ENCODE measurements at places on chromosomes 12 and 14.

GRCh38 chr12:45183246-45183645 is 32.6 kb upstream of the ANO6 start:
- no peak for DNase-seq

DNA sequence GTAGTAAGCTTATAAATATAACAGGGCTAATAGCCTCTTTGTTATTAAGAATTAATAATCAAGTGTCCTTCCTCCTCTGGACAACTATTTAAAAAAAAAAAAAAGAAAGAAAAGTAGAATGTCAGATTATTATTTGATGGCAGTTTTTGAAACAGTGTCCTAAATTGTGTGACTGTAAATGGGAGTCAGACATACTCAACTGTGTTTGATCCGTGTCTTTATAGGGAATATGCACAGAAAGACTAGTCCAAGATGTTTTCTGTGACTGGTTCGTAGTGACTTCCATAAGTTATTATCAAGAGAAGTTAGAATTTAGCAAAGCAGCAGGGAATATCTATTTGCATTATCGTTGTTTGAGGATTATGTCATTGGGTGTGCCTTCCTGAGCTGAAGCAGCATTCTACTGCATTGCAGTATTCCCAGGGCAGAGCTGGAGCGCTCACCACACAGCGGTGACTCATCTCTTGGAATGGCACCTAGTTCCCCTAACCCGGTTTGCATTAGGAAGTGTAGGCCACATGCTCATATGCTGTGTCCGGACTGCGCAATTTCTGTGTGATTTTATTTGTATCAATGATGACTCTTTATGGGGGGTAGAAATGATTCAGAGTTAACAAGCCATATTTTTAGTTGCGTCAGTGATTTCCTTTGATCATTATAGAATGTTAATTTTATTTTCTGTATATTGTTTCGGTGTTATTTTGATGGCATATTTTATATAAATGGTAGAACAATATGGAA is 7.9 kb downstream of the DYNC1H1 start:
- peak; percentile 95 for DNase-seq

DNA sequence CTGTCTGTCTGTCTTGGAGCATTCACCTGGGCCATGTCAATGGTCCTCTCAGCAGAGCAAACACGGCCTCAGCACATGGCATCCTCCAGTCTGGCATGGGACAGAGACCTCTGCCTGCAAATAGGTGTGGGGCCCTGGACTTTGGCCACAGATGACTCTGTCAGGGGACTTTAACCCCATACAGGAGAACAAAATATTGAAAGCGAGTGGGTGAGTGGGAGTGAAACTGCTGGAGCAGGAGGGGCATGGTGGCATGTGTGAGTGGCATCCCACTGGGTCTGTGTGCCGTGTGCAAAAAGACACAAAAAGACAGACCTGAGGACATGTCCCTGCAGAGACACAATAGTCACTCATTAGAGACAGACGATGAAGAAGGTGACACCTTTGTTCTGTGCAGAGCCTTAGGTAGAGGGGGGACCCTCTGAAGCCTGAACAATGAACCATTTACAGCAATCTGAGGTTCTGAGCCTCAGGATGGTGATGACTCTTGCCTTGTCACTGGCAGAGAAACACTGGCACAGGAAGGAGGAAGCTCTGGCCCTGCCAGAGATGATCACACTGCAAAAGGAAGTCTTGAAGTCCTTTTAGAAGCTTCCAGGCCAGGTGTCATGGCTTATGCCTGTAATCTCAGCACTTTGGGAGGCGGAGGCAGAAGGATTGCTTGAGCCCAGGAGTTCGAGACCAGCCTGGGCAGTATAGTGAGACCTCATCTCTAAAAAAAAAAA is 7.5 kb downstream of the LAG3 start:
- DNase-seq, result no peak

DNA sequence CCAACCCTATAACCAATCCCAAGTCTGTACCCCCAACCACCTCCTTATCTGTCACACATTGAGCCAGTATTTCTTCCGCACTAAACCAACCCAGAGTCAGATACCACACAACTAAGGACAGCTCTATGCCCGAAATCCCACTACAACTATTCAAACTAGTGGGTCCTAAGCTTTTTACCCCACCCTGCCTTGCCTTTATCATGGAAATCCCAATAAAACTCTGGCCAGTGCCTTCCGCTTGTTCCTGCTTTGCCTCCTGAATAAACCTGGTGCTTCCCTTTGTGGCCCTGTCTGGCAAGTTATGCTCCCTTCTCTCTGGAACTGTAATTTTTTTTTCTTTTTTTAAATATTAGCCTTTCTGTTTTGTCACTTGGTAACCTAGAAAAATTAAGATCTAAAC is 493.3 kb upstream of the SYT1 start:
- DNase-seq, result no peak

DNA sequence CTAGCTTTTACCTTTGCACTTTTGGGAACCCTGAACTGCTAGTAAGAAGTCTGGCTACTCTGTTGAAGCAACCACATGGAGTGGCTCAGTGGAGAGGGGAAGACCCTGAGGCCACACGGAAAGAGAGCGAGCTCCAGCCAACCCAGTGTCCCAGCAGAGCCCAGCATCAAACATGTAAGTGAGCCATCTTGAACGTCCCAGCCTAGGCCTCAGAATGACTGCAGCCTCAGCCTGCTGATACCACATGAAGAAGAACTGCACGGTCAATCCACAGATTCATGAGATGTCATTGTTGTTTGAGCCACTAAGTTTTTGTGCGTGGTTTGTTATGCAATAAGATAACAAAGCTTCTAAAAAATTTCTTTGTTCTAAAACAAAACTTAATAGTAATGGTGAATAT is 40.2 kb downstream of the TFCP2 start:
- no peak for DNase-seq

GRCh38 chr12:104467346-104467837 is 10.6 kb downstream of the CHST11 start:
- DNase-seq, result no peak
